ENCODE measurements at places on chromosomes 6 and 20.
A peak's percentile ranks its signal among the peaks of the same experiment; 100 is the strongest.

DNA sequence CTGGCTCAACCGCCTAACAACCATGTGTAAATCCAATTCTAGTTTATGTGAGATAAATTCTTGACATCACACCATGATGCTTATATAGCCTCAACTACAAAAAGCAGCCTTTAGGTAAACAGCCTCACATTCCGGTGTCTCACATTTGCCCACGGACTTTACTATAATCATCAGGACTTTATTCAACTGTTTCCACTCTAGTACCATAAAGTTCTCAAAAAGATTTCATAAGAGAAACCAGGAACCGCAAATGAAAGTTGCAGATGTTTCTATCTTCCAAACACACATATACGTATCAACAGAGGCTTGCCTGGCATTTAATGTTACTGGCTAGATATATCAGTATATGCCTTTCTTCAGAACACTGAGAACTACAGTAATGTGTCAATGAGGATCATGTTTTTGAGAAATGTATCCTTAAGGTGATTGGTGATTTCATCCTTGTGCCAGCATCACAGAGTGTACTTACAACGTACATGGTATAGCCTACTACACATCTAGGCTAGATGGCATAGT, 80.0 kb downstream of the EPB41L2 start:
- DNase-seq, result no peak

DNA sequence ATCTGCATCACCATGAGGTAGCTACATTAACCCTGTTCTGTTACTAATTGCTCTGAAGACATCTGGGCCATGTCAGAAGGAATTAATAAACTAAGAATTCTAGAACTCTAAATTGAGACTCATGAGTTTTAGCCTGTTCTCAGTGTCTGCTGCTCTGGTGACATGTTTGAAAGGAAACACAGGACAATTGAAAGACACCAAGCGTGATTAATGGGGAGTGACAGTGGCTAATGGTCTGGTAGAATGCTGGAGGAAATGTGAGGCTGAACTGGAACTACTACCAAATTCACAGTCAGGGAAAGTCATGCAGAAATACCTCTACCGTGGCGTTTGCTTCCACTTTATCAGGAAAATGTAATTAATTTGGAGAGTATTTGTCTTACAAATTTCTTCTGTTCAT, 140.0 kb downstream of the TBC1D7 start:
- DNase-seq, result no peak

- no peak for DNase-seq
Measured at GRCh38 chr6:158897236-158897635, 78.1 kb upstream of the EZR start.

DNA sequence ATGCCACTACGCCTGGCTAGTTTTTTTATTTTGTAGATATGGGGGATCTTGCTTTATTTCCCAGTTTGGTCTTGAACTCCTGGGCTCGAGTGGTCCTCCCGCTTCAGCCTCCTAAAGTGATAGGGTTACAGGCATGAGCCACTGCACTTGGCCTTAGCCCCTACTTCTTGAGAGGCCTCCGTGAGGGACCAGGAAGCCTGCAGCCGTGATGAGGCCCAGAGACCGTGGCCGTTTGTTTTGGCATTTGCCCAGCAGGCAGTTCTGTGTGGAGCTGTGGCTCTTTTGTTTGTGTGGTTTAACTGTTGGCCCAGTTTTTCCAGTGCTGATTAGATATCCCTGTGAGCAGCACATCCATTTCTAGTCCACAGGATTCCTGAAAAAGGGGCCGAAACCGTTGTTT, 39.8 kb downstream of the SRSF3 start:
- DNase-seq, result peak; percentile 63

DNA sequence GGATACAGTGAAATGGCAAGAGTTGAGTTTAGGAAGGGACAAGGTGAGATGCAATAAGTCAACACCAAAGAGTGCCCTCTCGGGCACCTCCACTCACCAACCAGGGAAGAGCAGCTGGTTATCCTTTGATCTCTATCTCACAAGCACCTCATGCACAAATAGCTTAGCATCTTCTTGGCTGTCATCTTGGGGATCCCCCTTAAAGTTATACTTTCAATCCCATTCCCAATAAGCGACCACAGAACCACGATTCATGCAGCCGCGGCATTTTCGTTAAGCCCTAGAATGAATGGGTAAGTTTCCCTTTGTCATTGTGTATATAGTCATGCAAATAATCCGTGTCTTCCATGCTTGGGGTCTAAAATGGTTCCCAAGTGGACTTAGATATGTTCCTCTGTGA, 73.5 kb downstream of the ADTRP start:
- DNase-seq, result no peak

GRCh38 chr6:157773248-157773773, 49.7 kb upstream of the SNX9 start:
- DNase-seq, result peak; percentile 61

GRCh38 chr6:123810948-123811347, 7.3 kb downstream of the NKAIN2 start:
- no peak for DNase-seq

DNA sequence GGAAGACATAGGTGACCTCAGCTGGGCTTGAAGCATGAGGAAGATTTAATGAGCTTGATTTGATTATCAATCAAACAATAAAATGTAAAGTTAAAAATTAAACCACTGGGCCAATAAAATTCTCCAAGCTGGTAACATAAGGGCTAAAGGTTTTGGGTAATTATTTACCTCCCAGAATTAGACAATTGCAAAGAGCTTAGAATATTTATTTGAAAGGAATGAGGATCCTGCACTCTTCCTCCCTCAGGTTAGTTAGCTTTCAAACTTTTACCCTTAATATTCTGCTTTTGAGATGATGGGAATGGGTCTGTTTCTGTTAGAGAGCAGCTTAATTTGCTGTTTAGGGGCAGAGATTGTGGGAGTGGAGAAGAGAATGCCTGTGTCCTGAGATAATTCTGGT, at the start of gene SLC17A4:
Gene SLC17A4 (plus strand): TSS at position 208 of the 400 bp plus-strand sequence. CDS start 7,221 bp downstream, outside the sequence.
- no peak for DNase-seq
